ENCODE measurements at places on chromosomes 5 and 9.

DNA sequence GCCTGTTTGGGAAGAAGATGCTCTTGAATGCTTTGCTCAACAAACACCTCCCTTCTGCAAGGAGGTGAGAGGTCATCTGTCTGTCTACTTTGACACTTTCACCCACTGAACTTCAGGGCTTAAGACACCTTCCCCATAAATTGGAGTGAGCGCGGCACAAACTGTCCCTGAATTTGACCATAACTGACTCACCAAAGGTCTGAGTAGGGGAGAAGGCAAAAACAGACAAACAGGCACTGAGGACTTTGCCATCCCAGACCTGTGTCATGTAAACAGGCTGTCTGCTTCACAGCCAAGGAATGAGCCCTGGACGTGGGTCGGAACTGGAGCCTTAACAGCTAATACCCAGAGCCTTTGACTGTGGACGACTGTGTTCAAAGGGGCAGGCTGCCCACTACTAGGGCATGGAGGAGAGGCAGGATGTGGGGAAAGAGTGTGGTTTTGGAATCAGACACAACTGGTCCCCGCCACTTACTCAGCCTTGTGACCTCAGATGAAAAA, 320.9 kb upstream of the KLF4 start:
- no peak for DNase-seq

DNA sequence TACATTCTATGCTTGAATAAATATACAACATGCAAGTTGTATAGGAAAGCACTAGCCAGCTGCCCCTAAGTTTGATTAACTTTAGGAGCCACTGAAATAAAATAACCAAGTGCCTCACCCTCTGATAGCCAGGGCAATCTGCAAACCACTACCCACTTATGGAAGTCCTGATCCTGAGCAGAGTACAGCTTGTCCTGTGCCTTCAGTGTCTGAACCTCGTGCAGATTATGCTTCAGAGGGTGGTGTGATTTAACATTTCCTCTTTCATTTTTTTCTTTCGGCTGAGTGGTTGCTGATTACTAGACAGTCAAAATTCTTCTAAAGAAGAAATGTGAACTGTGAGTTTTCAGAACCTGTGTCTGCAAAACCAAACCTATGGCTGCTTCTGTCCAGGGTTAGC, 327.7 kb downstream of the PIK3R1 start:
- DNase-seq = no peak

DNA sequence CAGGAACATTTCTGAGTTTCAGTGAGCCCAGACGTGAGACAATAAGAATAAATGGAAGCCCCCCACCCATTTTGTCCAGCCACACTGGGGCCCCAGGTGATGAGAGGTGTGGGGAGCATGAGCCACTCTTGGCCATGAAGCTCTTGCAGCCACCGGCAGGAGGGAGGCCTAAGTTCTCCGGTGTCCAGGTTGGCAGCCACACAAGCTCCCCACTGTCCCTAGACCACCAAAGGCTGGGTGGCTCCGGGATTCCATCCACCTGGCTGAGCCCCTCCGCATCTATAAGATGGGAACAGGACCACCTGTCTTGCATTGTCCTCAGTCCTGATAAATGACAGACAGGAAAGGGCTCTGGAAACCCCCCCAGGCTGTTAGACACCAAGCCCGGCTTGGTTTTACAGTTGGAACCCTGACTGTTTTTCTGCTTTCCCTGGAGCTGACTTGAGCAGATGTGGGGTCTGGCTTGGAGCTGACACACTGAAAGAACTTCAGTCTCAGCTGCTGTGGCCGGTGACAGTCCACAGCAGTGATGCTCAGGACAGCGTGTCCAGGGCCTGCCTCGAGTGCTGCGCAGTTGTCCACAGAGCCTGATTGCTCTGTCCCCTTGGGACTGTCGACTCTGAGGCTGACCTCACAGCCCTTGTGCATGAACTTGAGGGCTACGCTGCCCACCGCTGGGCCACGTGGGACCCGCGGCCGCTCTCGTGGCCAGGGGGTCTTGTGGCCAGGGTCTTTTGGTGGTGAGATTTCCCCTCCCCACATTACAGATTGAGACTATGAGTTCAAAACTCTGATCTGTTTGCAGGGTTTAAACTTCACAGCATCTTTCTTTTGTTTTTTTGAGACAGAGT, 74.8 kb downstream of the PSMB7 start:
- no peak for DNase-seq

GRCh38 chr5:154046486-154046885, 7.7 kb downstream of the MFAP3 start:
- DNase-seq = no peak

- no peak for DNase-seq
Measured at GRCh38 chr5:95114305-95114704, 170.6 kb downstream of the MCTP1 start.

DNA sequence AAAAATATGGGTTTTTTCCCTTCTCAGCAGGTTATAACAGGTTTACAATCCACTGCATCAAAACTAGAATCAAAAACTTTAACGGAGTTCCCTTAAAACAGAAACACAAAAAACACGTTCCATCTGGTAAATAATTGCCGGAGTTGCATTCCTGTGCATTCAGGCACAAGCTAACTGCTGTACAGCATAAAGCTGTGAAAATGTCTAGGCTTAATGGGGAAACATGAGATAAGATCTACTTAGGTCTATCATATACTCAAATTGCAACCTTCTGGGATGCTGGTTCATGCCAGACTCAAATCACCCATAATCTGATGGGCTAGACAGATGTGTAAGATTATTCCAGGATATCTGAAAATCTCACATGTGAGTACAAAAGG, 265.3 kb downstream of the DOCK8 start:
- DNase-seq = no peak

DNA sequence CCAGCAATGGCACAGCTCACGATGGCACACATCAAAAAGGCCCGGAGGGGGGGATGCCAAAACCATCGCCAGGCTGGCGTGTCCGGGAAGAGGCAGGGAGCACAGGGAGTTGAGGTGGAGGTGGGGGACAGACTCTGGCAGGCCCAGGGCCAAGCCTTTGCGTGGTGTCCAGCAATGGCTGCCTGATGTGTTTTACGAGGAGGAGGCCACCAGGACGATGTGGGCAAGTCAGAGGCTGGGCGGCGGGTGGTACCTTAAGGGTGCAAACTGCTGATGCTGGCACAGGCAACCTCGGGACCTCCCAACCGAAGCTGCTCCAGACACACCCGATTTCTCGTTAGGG, 4.7 kb downstream of the VAV2 start:
- no peak for DNase-seq

DNA sequence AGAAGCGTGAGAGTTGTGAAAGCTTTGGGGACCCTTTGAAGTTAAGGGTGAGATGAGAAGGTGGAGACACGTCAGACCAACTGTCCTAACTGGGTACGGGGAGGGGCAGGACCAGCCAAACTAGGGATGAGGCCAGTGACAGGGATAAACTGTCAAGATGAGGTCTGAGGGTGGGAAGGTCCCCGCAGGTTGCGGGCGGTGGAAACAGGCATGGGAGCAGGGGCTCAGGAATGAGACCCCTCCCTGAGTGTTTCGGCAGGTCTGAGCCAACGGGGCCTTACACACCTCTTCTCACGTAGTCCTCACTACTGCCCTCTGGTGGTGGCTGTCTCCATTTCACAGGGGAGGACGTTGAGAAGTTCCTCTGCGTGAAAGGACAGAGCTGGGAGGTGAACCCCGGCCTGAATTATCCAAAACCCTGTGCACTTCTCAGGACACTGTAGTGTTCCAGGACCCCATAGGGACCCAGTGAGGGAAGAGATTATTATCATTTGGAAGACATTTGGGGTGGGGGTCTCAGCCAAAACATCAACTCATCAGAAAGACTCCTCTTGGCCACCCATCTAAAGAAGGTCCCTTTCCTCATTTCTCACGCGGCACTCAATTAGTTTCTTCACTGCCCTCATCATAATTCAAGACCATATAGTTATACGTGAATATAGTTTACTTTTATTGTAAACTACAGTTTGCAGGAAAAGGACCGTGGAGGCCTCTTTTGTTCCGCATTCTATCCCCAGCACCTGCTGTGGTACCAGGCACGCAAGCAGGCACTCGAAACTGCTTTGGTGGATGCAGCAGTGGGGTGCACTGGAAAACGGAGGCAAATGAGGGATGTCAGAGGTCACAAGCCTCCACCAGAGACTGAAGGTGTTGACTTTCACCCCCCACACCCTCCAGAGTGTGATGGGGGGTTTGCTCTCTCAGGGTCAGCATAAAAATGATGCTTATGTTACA, 21.7 kb upstream of the NANS start:
- DNase-seq = no peak

DNA sequence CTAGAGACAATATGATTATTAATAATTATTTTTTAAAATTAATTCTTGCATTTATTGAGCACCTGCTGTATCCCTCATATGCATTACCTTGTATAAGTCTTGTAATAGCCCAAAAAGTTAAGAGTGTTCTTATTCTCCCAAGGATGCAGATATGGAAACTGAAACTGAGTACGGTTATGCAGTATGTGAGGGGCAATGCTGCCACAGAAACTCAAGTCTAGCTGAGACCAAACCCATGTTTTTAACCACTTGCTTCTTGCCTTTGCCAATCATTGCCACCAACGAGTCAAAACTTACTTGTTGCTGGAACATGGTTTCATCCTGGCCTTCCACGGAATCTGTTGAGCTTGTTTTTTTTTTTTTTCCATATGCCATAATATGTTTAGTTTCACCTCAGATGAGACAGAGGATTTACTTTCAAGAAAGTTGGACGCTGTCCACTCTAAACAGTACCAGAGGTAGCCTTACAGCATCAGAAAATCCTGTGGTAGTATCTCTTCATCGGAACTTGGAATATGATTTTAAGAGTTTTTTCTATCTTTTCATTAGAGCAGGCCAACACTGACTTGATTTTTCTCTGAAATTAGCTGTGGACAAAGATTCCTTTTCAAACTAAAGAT, 27.9 kb downstream of the DOCK8 start:
- no peak for DNase-seq

DNA sequence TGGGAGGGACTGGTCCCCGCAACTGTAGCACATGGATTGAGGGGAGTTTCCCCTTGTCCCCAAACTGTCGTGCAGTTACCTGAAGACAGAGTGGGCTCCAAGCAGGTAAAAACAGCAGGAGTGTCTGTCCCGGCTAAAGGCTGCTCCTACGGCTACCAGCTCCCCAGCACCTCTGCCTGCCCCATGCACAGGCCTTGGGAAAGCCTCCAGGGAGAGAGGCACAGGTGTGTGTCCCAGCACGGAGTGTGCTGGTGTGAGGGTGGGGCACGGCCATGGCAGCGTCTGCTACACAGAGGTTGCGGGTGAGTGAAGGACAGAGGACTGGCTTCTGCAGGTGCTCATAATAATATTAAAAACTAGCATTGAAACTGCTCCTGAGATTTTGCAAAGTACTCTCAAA, 30.4 kb downstream of the STC2 start:
- no peak for DNase-seq

- DNase-seq = no peak
Measured at GRCh38 chr9:3241290-3241689, 284.5 kb downstream of the RFX3 start.

DNA sequence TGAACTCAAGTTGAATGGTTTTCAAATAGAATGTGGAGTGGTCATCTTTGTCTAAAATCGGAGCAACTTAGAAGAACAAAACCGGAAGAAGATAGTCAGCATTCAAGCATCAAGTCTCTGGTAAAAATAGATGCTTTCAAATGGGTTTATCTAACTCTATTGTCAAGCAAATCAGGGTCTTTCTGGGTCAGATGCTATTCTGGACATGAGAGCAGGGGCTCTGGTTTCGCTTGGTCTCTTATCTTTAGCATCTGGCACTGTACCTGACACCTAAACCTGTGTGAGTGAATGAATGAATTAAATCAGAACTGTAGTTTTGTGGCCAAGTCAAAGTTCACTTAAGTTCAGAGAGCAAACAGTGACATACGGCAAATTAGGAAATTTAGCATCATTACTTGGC, 173.5 kb downstream of the SLIT3 start:
- no peak for DNase-seq

DNA sequence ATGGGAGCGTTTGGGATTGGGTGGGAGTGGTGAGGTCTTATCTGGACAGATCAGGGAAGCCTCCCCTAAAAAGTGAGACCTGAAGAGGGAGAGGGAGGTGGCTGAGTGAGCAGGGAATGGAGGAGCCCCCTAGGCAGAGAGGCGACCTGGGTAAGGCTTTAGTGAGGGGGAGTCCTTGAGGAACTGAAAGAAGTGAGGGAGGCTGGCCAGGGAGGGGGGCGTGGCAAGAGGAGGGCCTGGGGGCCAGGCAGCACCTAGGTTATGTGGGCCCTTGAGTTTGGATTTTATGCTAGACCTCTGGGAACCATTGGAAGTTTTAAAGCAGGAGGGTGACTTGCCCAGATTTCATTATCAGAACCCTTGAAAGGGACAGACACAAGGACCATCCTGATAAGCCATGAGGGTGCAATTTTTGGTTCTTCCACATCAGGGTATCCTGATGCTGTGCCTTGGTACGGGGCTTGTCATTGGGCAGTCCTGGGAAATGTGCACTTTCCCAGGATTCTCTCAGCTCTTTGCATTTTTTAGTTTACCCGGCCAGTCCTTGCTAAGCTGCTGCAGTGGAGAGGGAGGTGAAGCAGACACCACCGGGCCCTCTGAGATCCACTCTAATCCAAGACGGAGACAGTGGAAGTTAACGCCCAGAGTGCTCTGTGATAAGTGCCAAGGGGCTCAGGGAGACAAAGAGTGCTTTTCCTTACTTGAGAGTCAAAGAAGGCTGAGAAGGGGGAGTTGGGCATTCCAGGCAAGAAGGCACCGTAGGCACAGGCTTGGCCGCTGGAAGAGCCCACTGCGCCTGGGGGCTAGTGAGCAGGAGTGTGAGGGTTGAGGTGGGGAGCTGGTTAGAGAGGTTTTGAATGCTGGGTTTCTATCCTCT, 16.1 kb downstream of the GSN start:
- DNase-seq = no peak

GRCh38 chr5:123036391-123037103, at the start of gene PPIC:
Gene PPIC, minus strand, starts transcription at chr5:123036725. Its CDS starts 100 bp downstream, at chr5:123036625.
- no peak for DNase-seq

DNA sequence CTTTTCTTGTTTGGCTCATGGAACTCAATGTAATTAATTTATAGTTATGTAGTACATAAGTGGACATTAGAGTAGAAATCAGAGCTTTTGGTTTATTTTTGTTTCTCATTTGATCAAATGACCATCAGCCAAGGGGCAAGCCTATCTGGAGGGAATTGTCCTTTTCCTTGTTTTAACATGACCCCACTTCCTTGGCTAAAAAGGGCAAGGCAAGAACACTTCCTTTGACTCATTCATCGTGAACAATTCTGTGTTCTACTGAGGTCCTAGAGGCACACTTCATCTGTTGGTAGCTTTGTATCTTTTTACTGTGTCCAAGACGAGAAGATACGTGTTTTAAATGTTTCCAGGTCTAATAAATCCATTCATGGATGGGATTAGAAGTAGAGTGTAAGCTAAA, 148.9 kb downstream of the ARHGEF28 start:
- no peak for DNase-seq

DNA sequence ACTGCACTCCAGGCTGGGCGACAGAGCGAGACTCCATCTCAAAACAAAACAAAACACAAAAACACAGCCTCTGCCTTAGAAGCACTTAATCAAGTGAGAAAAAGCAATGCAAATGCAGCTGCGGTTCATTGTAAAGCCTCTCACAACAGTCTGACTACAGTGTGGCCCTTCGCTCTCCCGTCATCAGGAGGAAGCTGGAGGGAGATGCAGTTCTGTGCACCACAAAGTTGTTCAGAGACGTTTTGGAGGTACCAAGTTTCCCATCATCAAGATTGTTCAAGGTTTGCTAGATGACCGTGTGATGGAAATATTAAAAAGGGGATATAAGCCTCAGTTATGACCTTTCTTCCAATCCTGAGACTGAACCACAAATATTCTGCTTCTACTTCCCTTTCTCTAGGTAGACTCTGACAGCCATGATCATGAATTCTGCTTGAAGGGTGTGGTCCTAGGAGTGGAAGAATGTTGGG, 40.9 kb downstream of the SEC61B start:
- no peak for DNase-seq

- no peak for DNase-seq
Measured at GRCh38 chr5:80884086-80884813, 75.9 kb upstream of the RASGRF2 start.
